AG04449 (cell line): ENCODE measurements at places on chromosomes 12 and 14.

- no peak for DNase-seq
Measured at GRCh38 chr12:56029166-56029519, 8.3 kb downstream of the IKZF4 start.

DNA sequence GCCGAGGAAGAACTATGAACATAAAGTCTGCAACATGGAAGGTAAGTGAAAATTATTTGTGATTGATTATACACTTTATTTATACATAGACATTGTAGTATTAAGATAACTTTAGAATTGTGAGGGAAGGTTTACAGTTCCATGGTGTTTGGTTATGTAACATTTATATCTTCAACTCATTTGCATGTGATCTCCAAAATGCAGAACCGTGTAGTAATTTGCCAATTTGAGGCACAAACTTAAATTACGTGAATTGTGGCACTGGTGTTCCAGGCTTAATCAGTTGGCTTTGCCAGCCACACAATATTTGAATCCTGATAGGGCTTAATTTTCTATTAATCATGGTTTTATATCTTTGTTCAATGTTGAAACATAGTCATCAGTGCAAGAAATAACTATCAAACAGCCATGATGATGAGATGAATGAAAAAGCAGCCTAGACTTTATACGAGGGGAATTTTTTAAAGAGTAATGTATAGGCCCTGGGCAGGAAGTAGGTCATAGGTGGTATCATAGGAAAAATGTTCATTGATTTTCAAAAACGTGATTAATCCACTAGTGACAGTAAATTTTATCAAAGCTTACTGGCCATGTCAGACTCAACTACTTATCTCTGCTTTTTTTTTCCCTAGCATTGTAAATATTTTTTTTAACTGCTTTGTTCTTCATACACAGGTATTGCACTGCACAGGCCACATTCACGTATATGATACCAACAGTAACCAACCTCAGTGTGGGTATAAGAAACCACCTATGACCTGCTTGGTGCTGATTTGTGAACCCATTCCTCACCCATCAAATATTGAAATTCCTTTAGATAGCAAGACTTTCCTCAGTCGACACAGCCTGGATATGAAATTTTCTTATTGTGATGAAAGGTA lies 31.7 kb downstream of the HIF1A start:
- no peak for DNase-seq

GRCh38 chr12:32448586-32448985 lies 49.2 kb downstream of the FGD4 start:
- DNase-seq: no peak

DNA sequence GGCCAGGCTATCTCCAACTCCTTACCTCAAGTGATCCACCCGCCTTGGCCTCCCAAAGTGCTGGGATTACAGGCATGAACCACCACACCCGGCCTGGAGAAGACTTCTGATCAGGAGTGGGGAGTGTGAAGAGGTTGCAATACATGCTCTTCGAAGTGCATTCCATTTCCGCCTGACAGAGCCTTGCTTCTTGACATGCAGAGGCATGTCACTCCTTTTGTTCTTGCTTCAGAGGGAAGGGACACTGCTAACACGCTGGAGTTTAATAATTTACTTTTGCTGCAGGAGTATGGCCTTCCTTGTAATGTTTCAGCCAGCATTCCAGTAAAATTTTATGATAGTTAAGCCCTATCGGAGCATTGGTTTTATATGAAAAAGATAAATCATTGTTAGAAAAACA lies 74.9 kb downstream of the SLC25A47 start:
- DNase-seq: no peak

GRCh38 chr14:93549595-93549994 lies 118.9 kb downstream of the UNC79 start:
- no peak for DNase-seq

DNA sequence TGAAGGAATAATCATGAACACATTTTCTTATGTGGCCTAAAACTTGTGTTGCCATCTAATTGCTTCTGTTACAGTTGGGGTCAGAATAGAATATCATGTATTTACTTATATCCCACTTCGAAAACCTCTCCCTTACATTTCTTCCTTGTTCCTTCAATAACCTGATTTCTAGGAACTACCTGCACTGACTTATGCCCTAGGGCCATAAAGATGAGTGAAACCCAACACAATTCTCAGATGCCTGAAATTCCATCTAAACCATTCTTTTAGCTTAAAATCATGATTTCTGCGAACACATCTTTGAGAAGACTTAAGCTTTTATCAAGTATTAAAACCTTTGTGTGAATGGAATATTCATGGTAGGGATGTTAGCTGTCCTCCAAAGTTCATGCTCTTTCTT lies 142.7 kb downstream of the SNAPC1 start:
- no peak for DNase-seq

DNA sequence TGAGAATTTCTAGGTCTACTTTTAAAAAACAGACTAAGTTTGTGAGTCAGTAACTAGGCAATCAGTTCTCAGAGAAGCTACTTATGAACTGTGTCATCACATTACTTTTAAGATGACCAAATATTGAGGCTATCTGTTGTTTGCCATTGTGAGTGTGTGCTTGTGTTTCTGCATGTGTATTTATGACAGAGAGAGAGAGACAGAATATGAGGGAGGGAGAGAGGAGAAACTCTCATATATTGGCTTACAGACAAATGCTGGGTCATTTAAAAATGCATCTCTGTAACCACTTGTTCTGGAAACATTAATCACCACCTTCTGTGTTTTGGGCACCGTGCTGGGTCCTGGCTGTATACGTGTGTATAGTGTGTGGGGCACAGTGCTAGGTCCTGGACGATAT lies 161.5 kb upstream of the FRMD6 start:
- peak; percentile 49 for DNase-seq

DNA sequence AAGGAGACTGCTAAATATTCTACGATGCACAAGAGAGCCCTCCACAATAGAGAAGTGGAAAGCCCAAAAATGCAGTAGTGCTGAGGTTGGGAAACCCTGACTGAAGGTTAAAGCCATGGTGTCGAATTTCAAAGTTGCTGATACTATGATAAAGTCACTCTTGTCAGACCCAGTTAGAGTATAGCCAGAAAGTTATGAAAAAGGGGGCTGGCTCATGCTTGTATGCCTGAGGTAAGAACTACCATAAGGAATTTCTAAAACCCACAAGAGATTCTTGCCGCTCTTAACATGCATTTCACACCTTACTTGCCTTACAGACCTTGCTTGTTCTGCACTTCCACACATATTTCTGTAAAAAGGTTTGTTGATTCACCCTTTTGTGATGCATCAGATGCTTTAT lies 184.6 kb downstream of the SLC6A15 start:
- DNase-seq: no peak

DNA sequence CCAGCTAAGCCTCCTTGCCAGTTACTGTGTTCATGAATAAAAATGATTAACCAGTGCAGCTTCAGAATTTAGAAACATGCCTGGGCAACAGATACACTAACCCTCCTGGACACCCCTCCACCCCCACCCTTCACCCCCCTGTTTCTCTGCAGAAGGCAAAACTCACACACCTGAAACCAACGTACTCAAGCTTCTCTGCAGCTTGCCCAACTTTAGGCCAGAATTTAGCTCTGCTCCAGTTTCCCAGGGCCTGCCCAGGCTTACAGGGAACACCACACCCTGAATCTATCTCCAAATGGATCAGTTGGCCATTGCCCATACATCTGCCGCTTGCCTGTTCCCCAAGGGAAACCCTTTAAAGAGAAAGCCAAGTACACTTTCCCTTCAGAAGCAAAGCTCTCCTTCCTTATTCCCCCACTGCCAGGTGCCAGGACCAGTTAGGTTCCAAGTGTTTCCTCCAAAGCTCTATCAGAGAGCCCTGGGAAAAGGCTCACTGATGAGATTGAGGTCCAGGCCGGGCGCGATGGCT lies 1.8 kb upstream of the SPPL3 start:
- no peak for DNase-seq

DNA sequence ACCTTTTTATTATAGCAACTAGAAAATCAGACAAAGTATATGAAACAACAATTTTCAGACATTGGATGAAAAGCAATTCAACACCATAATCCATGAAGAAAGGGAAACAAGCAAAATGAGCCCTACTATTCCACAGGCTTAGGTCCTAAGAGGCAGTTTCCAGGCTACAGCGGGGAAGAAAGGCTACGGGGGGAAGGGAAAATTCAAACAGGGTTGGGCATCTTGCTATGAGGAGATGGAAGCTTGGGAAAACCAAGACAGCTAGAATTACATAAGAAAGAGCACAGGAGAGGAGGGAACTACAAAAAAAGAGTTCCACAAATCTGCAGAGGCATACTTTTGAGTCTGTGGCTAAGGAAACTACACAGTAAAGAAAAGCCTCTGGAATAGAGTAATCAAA lies 356.0 kb upstream of the CLEC14A start:
- DNase-seq: no peak

GRCh38 chr12:95266254-95266653 lies 48.6 kb downstream of the VEZT start:
- no peak for DNase-seq

DNA sequence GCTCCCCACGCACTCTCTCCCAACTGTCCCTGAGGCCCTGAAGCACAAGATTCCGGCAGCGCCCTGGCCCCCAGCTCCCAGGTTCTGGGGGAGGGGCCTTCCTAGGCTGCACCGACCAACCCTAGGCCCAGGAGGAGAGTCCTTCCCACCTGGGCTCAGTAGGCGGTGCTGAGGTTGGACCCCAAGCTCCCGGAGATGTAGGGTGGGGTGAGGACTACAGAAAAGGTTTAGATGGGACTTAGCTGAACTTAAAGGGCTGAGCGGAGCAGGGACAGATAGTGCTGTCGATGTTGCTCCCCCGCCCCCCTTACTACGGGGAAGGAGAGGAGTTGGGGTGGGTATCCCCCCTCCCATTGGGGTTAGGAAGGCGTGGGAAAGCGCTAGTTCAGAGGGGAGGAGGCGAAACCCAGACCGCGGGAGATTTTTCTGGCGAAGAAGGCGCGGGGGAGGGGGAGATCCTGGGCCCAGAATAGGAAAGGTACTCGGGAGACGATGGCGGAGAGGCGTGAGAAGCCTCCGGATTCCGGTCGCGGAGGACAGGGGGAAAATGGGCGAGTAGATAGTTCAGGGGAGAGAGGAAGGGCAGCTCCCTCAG lies 4.2 kb upstream of the BAZ2A start:
- no peak for DNase-seq

- no peak for DNase-seq
Measured at GRCh38 chr14:36785511-36785910, 123.9 kb downstream of the PAX9 start.

DNA sequence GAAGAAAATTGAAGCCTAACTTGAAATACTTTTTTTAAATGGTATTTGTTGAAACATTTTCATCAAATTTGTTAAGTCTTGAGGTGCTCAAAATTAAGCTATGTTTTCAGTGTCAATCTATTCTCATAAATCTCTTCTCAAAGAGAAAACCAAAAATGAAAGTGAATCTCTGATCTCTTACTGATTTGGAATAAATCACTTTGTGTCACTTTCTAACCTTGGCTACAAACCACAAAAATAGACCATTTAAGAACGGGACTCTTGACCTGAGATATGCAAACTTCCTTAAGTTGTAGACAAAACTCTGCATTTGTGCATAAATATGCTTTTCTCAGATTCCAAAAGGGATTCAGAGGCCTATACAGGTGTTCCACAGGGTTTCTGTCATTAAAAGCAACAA lies 192.9 kb downstream of the SEC23A start:
- no peak for DNase-seq

DNA sequence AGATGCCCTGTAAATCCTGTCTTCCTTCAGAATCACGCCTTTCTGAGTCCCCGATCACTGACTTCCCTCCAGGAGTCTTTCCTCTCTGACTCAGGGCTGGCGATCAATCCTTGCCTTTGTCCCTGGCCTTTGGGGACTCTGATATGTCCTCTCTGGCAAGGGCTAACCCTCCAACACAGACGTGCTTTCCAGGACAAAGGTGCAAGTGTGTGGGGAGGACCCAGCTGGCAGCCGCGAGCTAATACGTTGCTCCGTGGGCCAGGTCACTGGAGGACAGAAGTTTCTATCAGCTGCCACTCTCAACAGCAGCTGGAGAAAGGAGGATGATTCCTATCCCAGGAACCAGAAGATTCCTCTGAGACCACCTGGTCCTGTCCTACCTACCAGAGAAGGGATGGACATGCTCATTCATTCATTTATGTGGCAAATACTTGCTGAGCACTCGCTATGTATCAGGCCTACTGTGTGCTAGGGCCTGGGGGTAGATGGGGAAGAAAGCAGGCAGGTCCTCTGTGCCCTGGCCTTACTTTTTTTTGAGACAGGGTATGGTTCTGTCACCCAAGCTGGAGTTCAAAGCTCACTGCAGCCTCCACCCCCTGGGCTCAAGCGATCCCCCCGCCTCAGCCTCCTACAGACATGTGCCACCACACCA lies 8.5 kb upstream of the SCARB1 start:
- no peak for DNase-seq
